ENCODE measurements at places on chromosomes 11 and 22.
A peak's percentile ranks its signal among the peaks of the same experiment; 100 is the strongest.

DNA sequence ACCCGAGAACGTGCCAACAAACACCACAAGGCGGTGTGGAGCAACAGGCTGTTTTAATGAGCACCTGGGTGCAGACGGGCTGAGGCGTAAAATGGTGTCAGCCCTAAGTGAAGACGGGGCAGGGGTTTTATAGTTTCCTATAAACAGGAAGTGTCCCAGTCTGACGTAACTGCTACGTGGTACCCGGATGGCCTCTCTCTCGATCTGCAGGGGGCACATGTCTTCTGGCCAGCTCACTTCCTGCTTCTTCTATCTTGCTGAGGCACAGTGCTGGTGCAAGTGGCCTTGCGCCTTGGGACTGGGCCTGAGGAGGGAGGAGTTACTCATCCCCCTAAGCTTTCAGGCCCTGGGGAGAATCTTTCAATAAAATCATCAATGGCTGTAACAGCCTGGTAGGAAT lies 20.9 kb downstream of the OOSP3 start:
- DNase-seq = no peak

DNA sequence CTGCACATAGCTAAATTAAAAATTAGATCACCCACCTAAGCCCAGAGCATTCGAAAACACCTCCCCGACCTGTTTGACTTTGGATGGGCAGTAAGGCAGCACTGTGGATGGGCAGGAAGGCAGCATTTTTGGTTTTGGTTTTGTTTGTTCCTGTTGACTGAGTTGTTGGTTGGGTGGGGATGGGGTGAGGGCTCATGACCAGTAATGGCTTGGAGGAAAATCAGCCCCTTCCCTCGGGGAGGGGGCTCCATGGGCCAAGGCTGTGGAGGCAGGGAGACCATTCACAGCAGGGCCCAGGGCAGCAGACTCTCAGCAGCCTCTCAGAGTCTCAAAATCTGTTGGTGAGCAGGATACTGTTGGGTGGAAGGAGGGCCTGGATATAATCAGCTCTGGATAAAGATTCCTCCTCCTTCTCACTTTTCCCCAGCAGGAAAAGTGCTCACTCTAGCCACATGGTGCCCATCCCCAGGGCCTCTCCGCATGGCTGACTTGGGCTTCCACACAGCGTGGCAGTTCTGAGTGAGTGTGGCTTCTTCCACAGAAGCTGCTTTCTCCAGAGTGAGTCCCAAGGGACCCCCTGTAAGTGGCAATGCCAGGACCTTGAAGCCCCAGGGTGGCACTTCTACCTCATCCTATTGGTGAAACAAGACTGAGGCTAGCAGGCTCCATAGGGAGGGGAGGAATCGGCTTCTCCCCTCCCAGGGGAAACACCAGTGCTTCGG lies 1491.2 kb downstream of the BRD1 start:
- no peak for DNase-seq

DNA sequence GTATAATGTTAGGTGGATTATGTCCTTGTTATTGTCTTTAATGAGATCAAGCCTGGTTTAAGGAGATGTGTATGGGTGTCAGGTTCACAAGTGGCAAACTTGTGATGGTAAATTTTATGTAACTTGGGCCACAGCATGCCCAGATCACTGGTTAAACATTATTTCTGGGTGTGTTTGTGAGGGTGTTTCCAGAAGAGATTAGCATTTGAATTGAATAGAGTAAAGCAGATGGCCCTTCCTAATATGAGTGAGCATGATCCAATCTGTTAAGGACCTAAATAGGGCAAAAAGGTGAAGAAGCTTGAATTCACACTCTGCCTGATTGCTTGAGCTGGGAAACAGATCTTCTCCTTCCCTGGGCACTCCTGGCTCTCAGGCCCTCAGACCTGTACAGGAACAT lies 20.7 kb downstream of the OR5B21 start:
- DNase-seq = no peak

DNA sequence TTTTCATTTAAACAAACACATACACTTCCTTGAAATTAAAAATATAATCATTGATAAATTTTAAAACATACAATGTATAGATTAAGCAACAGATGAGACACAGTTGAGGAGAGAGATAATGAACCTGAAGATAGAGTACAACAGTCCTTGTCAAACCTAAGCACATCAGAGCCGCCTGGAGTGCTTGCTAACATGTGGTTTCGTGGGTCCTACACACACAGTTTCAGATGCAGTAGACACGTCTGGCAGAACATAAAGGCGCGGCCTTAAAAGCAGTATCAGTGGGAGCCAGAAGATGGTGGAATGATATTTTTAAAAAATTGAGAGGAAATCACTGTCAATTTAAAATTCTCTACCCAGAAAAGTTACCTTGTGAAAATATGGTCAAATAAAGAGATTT lies 134.4 kb downstream of the MPPED1 start:
- DNase-seq = no peak

GRCh38 chr11:1870721-1871466 lies 18.0 kb downstream of the LSP1 start:
- peak; percentile 3 for DNase-seq

DNA sequence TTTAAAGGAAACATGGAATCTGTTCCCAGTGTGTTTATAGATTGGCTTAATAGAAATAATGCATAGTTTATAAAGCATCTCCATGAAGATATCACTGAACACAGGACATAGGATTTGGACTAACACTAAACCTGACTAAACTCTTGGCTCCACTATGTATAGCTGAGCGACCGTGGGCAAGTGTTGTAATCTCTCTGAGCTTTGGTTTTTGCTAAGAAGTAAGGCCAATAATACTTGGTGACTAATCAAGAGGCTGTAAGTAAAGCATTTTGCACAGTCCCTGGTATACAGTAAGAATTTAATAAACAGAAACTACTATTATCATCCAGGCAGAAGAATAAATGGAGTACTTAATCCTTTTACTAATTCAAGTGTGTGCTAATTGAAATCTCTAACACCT lies 125.5 kb upstream of the MTMR2 start:
- no peak for DNase-seq

GRCh38 chr22:21761994-21762680 lies 26.5 kb upstream of the YPEL1 start:
- DNase-seq = no peak

- DNase-seq = no peak
These were observed 3.4 kb upstream of the P2RY6 start for GRCh38 chr11:73268671-73269271.

GRCh38 chr11:29227811-29228210 lies 789.0 kb downstream of the KCNA4 start:
- no peak for DNase-seq

DNA sequence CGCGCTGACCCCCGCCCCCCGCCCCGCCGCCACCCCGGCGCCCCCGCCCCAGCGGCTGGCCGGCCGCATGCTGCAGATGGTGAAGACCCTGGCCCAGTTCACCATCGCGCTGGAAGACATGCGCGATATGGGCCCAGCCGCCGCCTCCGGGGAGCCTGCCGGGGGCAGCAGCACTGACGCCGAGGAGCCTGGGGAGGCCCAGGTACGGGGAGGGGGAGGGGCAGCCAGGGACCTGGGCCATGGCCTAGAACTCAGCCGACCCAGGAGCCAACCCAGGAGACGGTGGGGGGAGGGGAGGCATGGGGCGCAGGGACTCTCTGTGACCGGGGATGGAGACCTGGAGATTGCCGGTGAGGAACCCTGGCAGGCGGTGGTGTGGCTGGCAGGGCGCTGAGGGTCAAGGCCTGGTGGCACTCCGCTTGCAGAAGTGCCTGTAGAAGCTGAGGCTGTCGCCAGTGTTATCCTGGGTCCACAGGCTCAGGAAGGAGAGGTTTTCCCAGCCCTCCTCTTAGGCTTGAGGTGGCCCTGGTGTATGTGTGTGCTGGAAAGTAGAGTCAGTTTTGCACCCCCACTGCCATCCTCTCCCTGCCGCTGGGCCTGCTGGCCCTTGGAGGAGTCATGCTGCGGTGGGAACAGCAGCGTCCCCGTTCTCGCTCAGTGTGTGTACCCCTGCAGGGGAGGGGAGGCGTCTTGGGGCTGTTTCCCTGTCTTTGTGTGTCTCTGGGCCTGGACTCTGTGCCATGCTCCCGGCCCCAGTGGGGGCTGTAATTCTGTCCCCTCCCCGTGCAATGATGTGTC lies 32.9 kb upstream of the RELT start:
- no peak for DNase-seq

DNA sequence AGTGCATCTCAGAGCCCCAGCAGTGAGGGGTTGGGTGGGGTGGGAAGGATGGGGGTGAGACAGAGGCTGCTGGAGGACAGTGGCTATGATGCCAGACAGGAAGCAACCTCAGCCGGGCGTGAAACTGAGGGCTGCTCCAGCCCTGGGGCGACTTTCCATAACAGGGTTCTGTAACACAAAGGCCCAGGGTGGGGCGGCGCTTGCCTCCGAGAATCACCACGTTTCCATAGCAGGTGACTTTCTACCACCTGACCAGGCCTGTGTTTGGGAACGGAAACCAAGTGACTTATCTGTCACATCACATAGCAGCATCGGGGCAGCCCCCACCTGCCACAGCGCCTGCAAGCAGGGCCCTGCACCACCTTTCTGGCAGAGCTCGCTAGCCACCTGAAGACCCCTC lies 85.8 kb downstream of the TRMU start:
- no peak for DNase-seq

GRCh38 chr11:45472716-45473317 lies 186.7 kb upstream of the SYT13 start:
- no peak for DNase-seq

DNA sequence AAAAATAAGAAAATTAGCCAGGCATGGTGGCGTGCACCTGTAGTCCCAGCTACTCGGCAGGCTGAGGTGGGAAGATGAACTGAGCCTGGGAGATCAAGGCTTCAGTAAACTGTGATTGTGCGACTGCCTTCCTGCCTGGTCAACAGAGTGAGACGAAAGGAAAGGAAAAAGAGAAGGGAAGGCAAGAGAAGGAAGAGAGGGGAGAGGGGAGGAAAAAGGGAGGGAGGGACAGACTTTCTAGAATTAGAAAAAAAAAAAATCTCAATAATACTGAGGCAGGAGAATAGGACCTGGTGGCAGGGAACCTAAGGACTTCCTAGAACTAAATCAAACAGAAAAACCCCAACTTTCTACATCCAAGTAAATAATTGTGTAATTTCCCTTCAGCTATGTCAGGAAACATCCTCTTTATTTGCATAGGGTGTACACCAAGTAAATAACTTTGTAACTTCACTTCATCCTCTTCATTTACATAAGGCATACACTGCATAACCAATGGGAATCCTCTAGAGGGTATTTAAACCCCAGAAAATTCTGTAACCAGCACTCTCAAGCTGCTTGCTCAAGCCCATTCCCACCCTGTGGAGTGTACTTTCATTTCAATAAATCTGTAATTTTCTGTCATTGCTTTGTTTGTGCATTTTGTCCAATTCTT lies 8.7 kb downstream of the SBF2 start:
- no peak for DNase-seq

GRCh38 chr11:10478574-10479550 lies 23.8 kb downstream of the AMPD3 start:
- DNase-seq = no peak

DNA sequence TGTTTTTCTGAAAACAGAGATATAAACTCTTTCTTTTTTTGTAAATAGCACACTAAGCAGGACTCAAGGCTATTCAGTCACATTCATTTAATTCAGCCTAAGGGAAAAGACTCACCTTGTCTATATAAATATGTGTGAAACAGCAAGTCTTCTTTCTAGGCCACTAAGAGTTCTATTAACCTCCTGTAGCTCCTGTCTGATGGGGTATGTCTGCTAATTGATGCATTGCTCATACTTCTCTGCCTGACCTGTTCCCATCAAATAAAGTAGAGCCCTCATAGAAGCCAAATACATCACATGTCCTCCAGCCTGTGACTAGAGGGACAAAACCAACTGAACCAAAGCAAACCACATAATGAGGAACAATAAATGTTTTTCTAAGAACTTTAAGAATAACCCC lies 68.2 kb downstream of the MSANTD4 start:
- DNase-seq = no peak

DNA sequence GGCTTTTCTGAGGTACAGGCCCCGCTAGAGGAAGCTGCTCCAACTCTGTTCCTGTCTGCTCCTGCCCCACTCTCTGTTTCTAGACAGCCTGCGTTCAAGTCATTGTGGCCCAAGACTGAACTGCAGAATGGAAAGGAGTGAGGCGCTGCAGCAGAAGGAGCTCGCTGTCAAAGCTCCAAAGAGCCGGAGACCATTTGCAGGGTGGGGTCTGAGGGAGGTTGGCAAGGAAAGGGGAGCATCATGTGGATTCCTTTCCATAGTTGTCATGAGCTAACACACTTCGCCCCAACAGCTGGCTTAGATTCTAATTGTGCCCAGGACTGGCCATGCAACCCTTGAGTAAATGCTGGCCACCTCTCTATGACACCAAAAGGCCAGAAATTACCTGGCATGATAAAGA lies 18.8 kb downstream of the APOL4 start:
- DNase-seq = no peak

- no peak for DNase-seq
These were observed 82.5 kb upstream of the PICALM start for GRCh38 chr11:86151174-86152005.

- no peak for DNase-seq
These were observed 220.7 kb upstream of the SESN3 start for GRCh38 chr11:95451682-95452081.

DNA sequence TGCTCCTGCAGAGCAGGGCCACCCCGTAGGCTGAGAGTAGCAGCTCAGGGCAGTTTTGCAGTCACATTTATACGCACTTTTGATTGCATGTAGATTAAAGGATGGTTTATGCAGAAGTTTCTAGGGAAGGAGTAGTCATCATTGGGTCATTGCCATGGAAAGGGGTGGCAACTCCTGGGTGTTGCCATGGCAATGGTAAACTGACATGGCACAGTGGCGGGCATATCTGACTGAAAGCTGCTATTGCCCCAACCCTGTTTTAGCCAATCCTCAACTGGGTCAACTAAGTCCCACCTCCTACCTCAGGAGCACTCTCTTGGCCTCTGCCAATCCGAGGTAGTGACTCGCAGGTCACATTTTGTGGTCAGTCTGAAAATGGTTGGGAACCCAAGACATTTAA lies 2.4 kb upstream of the ARSA start:
- no peak for DNase-seq

GRCh38 chr11:128222245-128222884 lies 365.0 kb downstream of the ETS1 start:
- DNase-seq = no peak

GRCh38 chr22:17217179-17217578 lies 2.1 kb downstream of the ADA2 start:
- no peak for DNase-seq

GRCh38 chr22:39995393-39996252 lies 869 bp downstream of the FAM83F start:
- DNase-seq = no peak

- no peak for DNase-seq
These were observed 180.6 kb upstream of the GRIA4 start for GRCh38 chr11:105429096-105429910.

- DNase-seq = no peak
These were observed 24.1 kb downstream of the MS4A10 start for GRCh38 chr11:60809249-60809648.

All from LNCaP clone FGC (cell line).